Gastrocnemius medialis (tissue), 4 donors: ENCODE measurements at places on chromosomes 3 and 15. TPM values are rescaled to one million over a fixed set of nuclear protein-coding genes. Genes with fewer than 3 reads are reported as not detected.

GPR171 gene
- total RNA-seq, result 0.56 TPM

DNA sequence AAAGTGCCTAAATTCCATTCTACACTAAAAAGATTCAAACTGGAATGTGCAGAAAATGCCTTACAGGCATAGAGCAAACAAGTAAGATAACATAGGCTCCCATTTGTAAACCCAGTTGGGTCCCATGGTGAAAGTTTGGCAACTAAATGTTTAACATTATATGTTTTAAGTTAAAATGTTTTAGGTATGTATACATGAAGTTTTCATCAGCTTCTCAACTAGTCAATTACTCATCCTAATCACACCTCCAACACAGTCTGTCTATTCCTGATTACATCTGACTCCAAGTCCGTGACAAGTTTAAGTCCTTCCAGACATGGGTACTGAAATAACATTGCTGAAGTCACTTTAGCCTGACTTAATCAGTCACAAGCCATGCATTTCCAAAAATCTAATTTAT is 25.0 kb downstream of the MYLK start:
- no peaks in the 10 kb centered on the region for H3K36me3 ChIP-seq
- H3K27ac ChIP-seq, result no peak overlapping the region
- H3K4me1 ChIP-seq, result no peaks in the 10 kb centered on the region
- no peak for DNase-seq
- H3K27me3 ChIP-seq, result no peaks in the 10 kb centered on the region

- no peaks in the 10 kb centered on the region for H3K36me3 ChIP-seq
- no peak overlapping the region for H3K4me3 ChIP-seq
- H3K4me1 ChIP-seq, result no peaks in the 10 kb centered on the region
- H3K27ac ChIP-seq, result no peak overlapping the region
- DNase-seq, result no peak
- no peaks in the 10 kb centered on the region for H3K27me3 ChIP-seq
These were observed 31.6 kb downstream of the SLC24A1 start for GRCh38 chr15:65653341-65653740.

GRCh38 chr15:43133430-43134156 is at the start of gene TMEM62:
TSS of gene TMEM62 (plus strand) at chr15:43133586. CDS start at chr15:43133803, 217 bp downstream.
- H3K27me3 ChIP-seq, result no peaks in the 10 kb centered on the region
- H3K27ac ChIP-seq, result peak within 1 kb of the TSS; percentile 82
- H3K4me3 ChIP-seq, result peak within 1 kb of the TSS; percentile 70
- H3K36me3 ChIP-seq, result no peaks in the 10 kb centered on the region
- DNase-seq, result peak; percentile 67

MUC4 gene
- total RNA-seq, result not detected

PAQR5 gene
- 0.10 TPM for total RNA-seq

ALG3 gene
- total RNA-seq, result 46.0 TPM

RAP2B gene
- total RNA-seq, result 1.5 TPM

GRCh38 chr3:105806359-105806758 is 62.5 kb downstream of the CBLB start:
- no peak overlapping the region for H3K4me3 ChIP-seq
- no peaks in the 10 kb centered on the region for H3K36me3 ChIP-seq
- no peaks in the 10 kb centered on the region for H3K27me3 ChIP-seq

DNA sequence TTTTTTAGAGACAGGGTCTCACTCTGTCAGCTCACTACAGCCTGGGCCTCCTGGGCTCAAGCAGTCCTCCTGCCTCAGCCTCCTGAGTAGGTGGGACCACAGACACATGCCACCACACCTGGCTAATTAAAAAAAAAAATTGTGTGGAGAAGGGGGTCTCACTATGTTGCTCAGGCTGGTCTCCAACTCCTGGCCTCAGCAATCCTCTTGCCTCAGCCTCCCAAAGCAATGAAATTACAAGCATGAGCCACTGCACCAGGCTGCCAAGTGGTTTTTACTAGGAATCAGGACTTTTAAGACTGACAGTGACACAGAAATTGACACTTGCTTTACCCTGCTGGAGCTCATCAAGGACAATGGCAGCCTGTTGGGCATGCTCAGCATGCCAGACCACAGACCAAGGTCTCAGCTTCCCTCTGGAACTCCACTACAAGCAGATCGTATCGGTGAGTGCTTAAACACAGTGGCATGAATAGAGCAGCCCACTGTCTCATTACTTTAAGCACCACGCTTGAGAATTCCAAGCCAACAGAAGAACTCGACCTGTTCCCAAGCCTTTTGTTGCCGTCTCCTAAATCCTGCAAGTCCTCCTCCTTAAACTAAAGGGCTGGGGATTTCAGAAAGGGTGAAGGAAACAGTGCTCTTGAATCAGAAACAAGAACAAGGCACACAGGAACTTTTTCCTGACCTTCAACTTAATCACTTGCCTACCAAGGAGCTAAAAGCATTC is 41.4 kb downstream of the EOMES start:
- no peaks in the 10 kb centered on the region for H3K27me3 ChIP-seq
- no peaks in the 10 kb centered on the region for H3K4me1 ChIP-seq
- no peaks in the 10 kb centered on the region for H3K36me3 ChIP-seq
- no peak for DNase-seq
- H3K27ac ChIP-seq, result no peak overlapping the region
- no peak overlapping the region for H3K4me3 ChIP-seq

SERPINI2 gene
- total RNA-seq, result not detected
